ENCODE measurements at places on chromosomes 16 and 17.
A peak's percentile ranks its signal among the peaks of the same experiment; 100 is the strongest.

- no peak for DNase-seq
These were observed 18.7 kb upstream of the ADORA2B start for GRCh38 chr17:15926039-15926740.

- no peak for DNase-seq
These were observed 14.3 kb downstream of the CNOT1 start for GRCh38 chr16:58615280-58615679.

DNA sequence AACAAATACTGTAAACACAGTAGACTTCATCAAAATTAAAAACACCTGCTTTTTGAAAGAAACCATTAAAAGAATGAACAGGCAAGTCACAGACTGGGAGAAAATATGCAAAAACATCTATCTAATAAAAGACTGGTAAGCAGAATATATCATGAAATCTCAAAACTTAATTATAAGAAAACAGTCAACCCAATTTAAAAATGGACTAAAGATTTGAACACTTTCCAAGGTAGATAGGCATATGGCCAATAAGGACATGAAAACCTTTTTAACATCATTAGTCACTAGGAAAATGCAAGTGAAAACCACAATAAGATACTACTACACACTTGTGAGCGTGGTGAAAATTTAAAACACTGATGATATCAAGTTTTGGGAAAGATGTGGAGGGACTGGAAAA lies 218.7 kb downstream of the CEP112 start:
- no peak for DNase-seq

- DNase-seq, result peak; percentile 41
These were observed 170.1 kb upstream of the CDH13 start for GRCh38 chr16:82456683-82457082.

GRCh38 chr17:82338858-82339633 lies 5.5 kb upstream of the SECTM1 start:
- DNase-seq, result no peak

GRCh38 chr16:24778671-24779070 lies 49.2 kb downstream of the TNRC6A start:
- no peak for DNase-seq

DNA sequence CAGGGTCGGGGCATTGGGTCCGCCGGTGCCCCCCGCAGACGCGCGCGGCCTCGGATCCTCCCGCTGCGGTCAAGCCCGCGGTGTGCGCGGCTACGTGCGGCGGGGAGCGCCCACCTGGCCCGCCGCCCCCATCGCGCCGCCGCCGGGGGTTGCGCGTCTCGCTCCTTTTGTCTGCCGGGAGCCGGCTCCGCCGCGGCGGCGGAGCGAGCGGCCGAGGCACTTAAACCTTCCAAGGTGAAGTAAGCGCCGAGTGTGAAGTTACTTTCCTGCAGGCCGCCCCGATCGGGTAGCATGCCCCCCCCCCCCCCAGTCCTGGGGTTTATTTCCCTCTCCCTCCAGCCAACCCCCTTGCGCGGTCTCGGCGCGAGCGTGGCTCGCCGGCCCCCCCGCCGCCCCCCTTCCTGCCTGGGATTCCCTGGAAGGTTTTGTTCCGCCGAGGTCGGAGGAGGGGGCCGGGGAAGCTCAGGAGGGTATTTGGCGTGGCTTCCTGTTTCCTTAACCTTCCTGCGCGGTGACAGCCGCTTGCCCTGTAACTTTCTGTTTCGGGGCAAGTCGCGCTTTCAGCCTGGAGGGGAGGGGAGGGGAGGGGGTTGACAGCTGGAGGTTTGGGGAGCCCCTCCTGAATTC lies 56.6 kb upstream of the GSE1 start:
- DNase-seq, result peak; percentile 84

DNA sequence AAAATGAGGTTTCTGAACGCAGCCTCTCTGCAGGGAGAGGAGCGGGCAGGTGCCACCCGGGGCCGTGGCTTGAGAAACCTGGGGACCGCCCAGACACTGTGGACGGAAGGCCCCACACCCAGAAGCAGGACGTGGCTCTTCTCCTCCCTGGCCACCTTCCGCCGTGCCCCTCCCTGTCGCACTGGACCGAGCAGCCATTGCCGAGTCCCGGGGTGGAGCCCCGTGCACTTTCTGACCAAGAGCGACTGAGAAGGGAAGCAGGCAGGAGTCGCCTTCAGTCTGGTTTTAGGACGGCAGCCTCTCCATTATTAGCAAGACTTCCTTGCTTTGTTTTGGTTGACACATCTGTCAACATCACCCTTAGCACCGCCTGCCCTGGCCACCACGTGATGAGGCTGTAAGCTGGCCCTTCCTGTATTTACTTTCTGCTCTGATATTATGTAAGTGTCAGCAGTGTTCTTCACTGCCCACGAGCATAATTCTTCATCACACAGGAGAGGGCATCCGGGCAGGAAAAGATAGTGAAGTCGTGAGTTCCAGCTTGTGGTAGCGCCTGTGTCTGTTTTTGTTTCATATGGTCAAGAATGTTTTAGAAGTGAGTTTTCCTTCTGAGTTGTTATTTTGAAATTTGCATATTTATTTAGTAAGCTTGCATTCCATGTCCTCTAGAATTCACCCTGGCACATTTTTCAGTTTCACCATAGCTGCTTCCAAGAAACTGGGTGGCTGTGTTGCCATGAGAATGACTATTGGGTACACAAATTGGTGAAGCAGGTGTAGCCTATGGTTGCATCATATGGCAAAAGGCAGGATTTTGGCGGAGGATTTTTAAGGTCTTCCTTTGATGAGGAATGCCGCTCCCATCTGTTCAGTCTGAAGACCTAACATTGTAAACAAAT lies 1.0 kb downstream of the HERPUD1 start:
- no peak for DNase-seq

DNA sequence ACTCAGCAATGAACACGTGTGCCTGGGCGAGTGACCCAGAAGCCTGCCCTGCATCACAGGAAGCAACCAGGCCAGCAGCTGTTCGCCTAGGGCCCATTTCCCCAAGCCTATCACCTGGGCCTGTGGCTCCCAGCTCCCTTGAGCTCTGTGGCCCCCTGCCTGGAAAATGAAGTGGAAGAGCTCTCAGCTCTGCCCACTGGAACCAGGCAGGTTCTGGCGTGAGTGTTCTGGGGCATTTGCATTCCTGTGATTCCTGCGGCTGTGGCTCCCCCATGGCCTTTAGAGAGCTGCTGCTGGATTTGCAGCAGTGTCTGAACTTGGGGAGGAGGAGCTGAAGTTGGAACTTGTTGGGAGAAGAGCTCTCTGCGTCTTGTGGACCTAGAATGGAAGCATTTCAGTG lies 22.8 kb downstream of the PGS1 start:
- no peak for DNase-seq

- DNase-seq, result peak; percentile 1
These were observed 5.4 kb upstream of the NHERF1 start for GRCh38 chr17:74742978-74743545.

GRCh38 chr17:55624772-55625433 lies 97.8 kb downstream of the TMEM100 start:
- no peak for DNase-seq

DNA sequence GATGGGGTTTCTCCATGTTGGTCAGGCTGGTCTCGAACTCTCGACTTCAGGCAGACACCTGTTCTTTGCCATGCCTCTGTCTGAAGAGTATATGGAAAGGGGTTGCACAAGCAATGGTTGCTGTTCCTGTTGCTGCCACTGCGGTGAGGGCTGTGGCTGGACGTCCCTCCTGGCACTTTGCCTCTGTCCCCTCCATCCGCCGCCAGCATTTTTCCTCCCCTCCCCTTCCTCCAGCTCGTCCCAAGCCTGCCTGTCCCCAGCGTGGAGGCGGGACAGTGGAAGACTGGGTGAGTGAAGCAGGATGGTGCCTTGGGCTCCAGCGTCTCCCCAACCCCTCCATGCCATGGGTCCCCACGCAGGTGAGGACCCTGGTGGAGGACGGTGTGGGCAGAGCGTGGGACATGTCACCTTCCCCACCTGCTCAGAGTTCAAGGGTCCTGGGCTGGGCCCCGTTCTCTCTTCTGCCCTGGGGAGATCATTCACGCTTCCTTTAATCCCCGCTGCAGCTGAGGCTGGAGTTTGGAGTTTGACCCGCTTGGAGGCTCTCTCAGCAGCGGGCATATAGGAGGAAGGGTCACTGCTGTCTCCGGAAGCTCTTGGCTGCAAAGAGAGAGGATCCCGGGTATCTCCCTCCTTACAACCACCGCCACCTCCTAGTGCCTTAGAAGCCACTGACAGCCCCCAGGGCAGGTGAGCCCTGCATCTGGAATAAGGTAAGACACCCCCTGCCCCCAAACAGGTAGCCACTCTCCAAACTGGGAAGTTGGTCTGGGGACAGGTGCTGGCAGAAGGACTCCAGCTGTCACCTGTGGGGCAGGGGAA lies at the start of gene SLC5A11:
Gene SLC5A11 (plus strand): TSS at position 238 of the 822 bp plus-strand sequence. CDS start 12,681 bp downstream, outside the sequence.
- DNase-seq, result no peak

GRCh38 chr17:31321966-31322365 lies 544 bp upstream of the EVI2A start:
- DNase-seq, result no peak

DNA sequence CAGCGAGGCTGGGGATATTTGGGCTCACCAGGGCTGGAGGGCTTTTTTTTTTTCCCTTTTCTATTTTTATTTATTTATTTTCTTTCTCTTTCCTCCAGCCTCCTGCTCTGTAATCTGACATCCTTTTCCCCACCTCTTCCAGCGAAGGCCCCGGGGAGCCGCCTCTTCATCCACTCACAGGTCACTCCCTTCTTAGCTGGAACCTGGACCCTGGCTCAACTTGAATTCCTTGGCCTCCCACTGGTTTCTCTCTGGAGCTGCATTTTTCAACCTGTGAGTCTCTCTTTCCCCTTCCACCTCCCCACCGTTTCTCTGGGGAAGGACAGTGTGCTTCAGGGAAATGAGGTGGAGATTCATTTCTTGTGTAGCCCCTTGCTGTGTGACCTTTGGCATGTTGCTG lies 82.0 kb downstream of the MRM1 start:
- DNase-seq, result no peak

DNA sequence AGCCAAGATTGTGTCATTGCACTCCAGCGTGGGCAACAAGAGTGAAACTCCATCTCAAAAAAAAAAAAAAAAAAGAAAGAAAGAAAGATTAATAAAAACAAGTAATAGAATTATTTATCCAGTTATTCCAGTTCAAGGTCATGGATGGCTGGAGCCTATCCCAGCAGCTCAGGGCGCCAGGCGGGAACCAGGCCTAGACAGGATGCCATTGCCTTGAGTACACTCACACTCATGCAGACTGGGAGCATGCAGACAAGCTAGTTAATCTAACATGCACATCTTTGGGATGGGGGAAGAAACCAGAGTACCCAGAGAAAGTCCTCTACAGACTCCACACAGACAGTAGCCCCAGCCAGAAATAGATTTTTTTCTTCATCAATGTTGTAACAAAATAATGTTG lies 17.9 kb downstream of the PDP2 start:
- no peak for DNase-seq

- DNase-seq, result no peak
These were observed 6.9 kb downstream of the METRNL start for GRCh38 chr17:83086199-83086880.

DNA sequence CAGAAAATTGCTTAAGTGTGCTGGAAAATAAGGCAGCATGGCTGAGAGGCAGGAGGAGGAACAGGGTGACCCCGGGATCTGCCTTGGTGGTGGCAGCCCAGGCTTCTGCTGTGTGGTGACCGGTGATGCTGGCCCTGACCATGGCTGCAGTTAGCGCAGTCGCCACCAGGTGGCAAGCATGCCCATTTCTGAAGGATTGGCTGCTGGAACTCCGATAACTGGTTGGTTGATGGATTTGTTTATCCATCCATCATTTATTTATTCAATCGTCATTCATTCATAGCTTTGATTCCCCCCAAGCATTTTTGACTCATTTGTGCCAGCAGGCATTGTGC lies 29.1 kb upstream of the ITGA3 start:
- DNase-seq, result peak; percentile 74

DNA sequence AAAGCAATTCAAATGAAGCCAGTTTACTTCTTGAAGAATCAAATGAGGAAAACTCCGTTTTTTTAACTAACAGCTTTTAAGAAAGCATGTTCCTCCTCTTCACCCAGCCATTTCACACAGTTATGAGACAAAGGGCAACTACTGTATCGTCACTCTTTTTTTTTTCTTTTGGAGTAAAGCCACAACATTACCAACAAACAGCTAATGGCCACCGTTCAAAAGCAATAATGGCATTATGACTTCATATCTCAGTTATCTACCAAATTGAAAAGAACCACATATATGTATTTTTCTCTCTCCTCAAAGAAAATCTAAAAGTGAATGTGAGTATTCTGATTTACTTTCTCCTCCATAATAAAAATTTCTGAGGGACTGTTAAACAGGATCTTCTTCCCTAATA lies 14.5 kb downstream of the GRB2 start:
- DNase-seq, result no peak

DNA sequence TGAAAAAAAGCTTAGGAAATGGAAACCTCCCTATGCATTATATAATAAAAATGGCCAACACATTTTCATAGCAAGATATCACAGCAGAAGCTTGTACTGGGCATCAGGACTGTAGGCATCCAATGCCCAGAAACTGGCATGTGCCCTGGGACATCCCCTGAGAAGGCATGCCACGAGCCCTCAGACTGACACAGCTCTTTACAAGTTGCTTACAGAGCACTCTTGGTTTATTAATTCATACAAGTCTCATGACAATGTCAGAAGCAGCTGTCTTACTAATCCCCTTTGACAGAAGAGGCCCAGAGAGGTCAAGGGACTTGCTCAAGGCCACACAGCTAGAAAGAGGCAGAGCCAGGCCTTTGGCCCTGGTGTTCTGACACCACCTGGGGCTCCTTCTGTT lies 5.6 kb upstream of the CCL2 start:
- DNase-seq, result no peak

- no peak for DNase-seq
These were observed 12.2 kb downstream of the CD300LD start for GRCh38 chr17:74579900-74580299.

DNA sequence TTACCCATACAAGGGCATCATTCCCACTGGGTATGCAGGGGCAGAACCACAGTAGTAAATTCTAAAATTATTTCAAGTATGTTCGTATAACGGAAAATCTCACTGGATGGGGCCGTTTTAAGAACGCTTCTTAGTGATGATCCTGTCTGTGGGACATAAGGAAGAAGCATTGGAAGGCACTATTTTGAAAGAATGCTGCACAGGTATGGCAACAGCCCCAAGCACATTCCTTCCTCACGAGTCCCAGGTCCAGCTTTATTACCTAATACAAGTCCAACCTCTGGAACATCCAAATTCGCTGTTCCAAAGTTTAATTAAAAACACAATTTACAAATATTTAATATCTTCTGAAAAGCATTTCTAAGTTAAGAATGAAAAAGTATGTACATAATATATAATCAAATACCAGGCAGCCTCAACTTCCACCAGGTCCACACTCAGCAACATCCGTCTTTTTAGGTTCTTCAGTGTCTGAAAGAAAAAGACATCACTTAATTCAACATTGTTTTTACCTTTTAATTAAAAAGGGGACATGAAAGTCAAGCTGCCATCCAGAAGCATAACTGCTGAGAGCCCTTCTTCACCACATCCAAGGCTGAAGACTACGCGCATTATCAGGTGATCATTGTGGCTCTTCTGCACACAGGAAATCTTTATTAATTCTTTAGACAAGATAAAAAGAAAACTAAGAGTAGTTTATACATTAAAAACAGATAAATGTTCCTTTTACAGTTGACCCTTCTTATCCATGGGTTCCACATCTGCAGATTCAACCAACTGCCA lies 49.8 kb downstream of the BRD7 start:
- DNase-seq, result no peak

- DNase-seq, result no peak
These were observed 117.9 kb upstream of the MPHOSPH6 start for GRCh38 chr16:82287937-82288336.

- DNase-seq, result no peak
These were observed 696.0 kb downstream of the WWOX start for GRCh38 chr16:78795433-78795832.

Data from germinal center (tissue), 1 donor.